CD4-positive, CD25-positive, alpha-beta regulatory T cell (primary cell): ENCODE measurements at places on chromosomes 4 and X.

GRCh38 chr4:32010221-32010620 is 1290.1 kb downstream of the PCDH7 start:
- no peaks in the 10 kb centered on the region for H3K36me3 ChIP-seq
- no peak overlapping the region for H3K4me3 ChIP-seq
- no peaks in the 10 kb centered on the region for H3K4me1 ChIP-seq
- H3K27ac ChIP-seq, result no peak overlapping the region
- no peak for DNase-seq

GRCh38 chrX:120755066-120755846 is 120.4 kb downstream of the CT47B1 start:
- H3K27ac ChIP-seq, result no peak overlapping the region
- no peak for DNase-seq
- no peaks in the 10 kb centered on the region for H3K36me3 ChIP-seq
- H3K4me1 ChIP-seq, result peaks cover 4% of the 10 kb centered on the region

GRCh38 chr4:102564399-102565059 is 63.4 kb downstream of the NFKB1 start:
- no peaks in the 10 kb centered on the region for H3K27me3 ChIP-seq
- H3K4me1 ChIP-seq, result peaks cover 5% of the 10 kb centered on the region
- no peak for DNase-seq
- no peak overlapping the region for H3K27ac ChIP-seq
- H3K4me3 ChIP-seq, result no peak overlapping the region
- peaks cover 30% of the 10 kb centered on the region for H3K36me3 ChIP-seq

DNA sequence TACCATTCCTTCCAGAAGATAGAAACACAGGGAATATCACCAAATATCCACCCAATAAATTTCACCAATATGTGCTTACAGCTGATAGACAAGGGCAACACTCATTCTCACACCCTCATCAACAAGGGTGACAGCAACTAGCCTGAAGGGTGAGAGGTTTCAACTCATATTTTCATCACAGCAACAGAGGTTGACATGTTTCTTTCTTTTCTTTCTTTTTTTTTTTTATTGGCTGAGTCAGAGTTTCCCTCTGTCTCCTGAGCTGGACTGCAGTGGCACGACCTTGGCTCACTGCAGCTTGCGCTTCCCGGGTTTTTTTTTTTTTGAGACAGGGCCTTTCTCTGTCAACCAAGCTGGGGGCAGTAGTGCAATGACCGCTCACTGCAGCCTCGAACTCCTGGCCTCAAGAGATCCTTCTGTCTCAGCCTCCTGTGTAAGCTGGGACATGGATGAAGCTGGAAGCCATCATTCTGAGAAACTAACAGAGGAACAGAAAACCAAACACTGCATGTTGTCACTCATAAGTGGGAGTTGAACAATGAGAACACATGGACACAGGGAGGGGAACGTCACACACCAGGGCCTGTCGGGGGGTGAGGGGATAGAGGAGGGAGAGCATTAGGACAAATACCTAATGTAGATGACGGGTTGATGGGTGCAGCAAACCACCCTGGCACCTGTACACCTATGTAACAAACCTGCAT is 27.5 kb upstream of the ASMTL start:
- peak overlapping the region; percentile 53 for H3K27ac ChIP-seq
- peak overlapping the region; percentile 20 for H3K4me3 ChIP-seq
- H3K27me3 ChIP-seq, result no peaks in the 10 kb centered on the region
- peaks cover 37% of the 10 kb centered on the region for H3K36me3 ChIP-seq

DNA sequence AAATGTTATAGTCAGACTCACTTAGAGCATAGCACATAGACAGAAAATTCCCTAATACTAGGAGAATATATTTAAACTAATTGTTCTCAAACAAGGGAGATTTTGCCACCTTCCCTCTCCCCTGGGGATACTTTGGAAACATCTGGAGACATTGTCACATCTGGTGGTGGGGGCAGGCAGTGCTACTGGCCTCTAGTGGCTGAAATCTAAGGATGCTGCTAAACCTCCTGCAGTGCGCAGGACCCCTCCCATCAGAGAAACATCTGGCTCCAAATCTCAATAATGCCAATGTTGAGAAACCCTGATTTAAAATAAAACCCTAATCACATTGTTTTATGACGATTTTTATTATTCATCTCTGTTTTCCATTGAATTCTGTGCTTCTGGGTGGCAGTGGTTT is 244.9 kb downstream of the FRMPD4 start:
- DNase-seq, result no peak
- no peaks in the 10 kb centered on the region for H3K4me1 ChIP-seq
- H3K27me3 ChIP-seq, result no peaks in the 10 kb centered on the region
- no peaks in the 10 kb centered on the region for H3K36me3 ChIP-seq

GRCh38 chr4:101104312-101105052 is 242.8 kb downstream of the PPP3CA start:
- H3K27ac ChIP-seq, result no peak overlapping the region
- no peaks in the 10 kb centered on the region for H3K27me3 ChIP-seq
- no peak for DNase-seq
- no peaks in the 10 kb centered on the region for H3K36me3 ChIP-seq
- H3K4me1 ChIP-seq, result peaks cover 8% of the 10 kb centered on the region

DNA sequence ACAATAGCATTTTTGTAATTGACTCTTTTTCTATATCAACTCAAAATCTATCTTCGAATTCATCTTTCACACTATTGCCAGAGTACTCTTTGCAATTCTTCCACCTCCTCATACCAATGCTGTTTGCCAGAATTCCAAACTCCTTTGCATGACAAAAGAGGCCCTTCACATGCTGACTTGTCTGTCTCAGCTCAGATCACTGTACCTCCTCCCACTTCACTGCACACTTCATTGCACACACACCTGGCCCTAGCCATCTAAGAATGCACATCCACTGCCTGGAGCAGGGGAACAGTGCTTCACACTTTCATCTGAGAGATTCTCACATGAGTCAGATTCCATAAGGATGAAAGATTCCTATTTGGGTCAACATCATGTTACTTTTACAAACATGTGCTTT is 56.5 kb downstream of the PRDM5 start:
- no peaks in the 10 kb centered on the region for H3K4me1 ChIP-seq
- no peak overlapping the region for H3K27ac ChIP-seq
- H3K36me3 ChIP-seq, result no peaks in the 10 kb centered on the region
- no peak for DNase-seq
- H3K4me3 ChIP-seq, result no peak overlapping the region
- H3K27me3 ChIP-seq, result no peaks in the 10 kb centered on the region

DNA sequence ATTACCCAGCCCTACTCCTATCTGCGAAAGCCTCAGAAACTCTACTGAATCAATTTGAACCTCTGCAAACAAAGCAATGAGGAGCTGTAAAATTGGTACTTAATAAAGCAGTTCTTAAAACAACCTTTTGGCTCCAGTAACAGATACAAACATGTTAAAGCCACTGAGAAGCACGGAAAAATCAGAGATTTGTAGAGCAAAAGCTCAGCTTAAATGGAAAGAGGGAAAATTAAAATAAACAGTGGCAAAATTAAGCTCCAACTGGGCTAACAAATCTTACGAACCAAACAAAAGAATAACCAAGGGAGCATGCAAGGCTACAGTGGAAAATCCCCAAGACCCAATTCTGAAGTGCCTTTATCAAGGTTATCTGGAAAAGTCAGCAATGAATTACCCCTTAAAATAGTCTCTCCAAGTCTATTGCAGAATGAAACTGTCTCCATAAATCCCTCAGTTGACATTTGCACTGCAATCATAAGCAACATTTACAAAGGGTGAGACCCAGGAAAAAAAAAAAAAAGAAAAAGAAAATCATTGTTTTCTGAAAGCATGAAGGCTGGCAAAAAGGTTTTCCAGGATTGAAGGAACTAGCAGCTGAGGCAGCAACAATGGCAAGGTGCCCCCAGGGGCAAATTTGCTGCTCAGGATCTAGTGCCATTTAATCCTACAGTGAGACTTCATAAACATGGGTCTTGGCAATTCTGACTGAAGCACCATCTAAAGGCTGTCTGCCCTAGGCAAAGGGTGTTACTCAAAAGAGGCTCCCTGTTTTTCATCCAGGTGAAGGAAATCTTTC is 40.1 kb downstream of the USP46 start:
- no peak for DNase-seq
- H3K4me3 ChIP-seq, result no peak overlapping the region
- no peak overlapping the region for H3K27ac ChIP-seq
- no peaks in the 10 kb centered on the region for H3K27me3 ChIP-seq

GRCh38 chr4:102734591-102735385 is 26.0 kb downstream of the MANBA start:
- peaks cover 5% of the 10 kb centered on the region for H3K4me1 ChIP-seq
- DNase-seq, result no peak
- H3K27ac ChIP-seq, result no peak overlapping the region

- peak overlapping the region; percentile 37 for H3K4me3 ChIP-seq
- peaks cover 24% of the 10 kb centered on the region for H3K4me1 ChIP-seq
- no peak overlapping the region for H3K27ac ChIP-seq
- no peaks in the 10 kb centered on the region for H3K27me3 ChIP-seq
- DNase-seq, result no peak
- H3K36me3 ChIP-seq, result peaks cover 5% of the 10 kb centered on the region
Measured at GRCh38 chrX:46617906-46618305, 44.3 kb downstream of the CHST7 start.

DNA sequence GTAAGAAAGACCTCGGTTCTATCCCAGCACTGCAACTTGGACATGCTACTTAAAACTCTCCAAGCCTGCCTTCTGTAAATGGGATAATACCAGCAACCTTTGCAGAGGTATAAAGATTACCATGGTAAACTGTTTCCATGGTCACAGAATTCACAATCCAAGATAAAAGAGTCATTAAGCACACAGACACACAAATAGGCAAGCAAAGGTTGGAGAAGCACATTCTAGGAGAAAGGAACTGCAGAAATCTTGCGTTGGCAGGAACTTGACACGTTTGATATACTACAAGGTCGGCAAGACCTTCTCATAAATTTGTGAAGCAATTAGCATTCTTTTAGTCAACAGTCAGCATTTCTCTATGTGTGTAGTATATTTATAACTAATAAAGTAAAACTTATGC is 12.3 kb upstream of the CHRNA9 start:
- H3K36me3 ChIP-seq, result no peaks in the 10 kb centered on the region
- no peak overlapping the region for H3K27ac ChIP-seq
- no peaks in the 10 kb centered on the region for H3K27me3 ChIP-seq
- no peak for DNase-seq
- peaks cover 5% of the 10 kb centered on the region for H3K4me1 ChIP-seq
- H3K4me3 ChIP-seq, result no peak overlapping the region

DNA sequence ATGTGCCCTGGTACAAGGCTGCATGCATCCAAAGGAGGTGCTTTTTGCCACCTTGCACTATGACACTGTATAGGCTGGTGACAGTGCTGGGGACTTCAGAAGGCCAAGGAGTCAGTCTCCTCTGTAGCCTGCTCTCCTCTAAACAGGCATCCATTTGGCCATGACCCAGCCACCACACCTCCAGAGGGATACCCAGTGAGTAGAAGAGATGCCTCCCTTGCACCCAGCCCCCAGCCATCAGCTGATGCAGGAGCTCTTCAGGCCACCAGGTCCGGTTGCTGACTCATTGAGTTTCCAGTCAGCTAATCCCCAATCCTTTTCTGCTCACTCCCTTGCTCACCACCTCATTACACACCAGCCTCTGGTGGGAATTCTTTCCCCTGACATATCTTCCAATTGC is 99.8 kb downstream of the PJA1 start:
- no peak overlapping the region for H3K27ac ChIP-seq
- no peak for DNase-seq
- no peaks in the 10 kb centered on the region for H3K36me3 ChIP-seq
- no peak overlapping the region for H3K4me3 ChIP-seq
- H3K4me1 ChIP-seq, result no peaks in the 10 kb centered on the region

DNA sequence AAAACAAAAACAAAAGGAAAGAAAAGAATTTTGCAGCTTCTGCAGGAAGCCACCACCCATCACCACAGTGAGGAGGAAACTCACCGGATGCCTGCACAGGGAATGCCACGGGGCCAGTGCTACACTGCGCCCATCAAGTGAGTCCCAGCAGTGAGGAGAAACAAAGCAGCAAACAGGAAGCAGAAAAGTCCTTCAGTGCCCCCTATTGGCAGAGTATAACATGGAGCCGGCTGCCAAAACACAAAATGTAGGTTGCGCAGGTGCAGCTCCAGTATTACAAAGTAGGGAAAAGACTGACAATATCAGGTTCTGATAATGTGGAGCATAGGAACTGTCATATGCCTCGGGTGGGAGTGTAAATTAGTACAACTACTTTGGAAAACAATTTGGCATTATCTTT is 23.3 kb upstream of the SCML2 start:
- peak; percentile 37 for DNase-seq
- no peaks in the 10 kb centered on the region for H3K4me1 ChIP-seq
- no peak overlapping the region for H3K27ac ChIP-seq
- H3K36me3 ChIP-seq, result no peaks in the 10 kb centered on the region
- H3K27me3 ChIP-seq, result no peaks in the 10 kb centered on the region
- H3K4me3 ChIP-seq, result no peak overlapping the region

DNA sequence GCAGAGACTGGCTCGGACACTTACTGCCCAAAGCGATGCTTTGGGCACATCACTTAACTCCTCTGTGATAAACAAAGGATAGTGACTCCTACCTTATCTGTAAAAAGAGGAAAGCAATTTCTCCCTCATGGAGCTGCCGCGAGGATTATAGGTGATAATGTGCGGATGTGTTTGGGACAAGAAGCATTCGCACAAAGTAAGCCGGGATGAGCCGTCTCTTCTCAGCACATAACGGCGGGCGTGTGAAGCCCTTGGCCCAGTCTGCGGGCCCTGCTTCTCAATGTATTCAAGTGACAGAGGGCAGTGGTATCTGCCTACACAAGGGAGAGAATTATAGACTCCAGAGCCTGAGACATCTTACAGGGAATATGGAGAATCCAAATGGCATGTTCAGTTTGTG is 550.3 kb upstream of the CPEB2 start:
- no peaks in the 10 kb centered on the region for H3K4me1 ChIP-seq
- H3K4me3 ChIP-seq, result no peak overlapping the region
- no peaks in the 10 kb centered on the region for H3K36me3 ChIP-seq
- DNase-seq, result no peak

DNA sequence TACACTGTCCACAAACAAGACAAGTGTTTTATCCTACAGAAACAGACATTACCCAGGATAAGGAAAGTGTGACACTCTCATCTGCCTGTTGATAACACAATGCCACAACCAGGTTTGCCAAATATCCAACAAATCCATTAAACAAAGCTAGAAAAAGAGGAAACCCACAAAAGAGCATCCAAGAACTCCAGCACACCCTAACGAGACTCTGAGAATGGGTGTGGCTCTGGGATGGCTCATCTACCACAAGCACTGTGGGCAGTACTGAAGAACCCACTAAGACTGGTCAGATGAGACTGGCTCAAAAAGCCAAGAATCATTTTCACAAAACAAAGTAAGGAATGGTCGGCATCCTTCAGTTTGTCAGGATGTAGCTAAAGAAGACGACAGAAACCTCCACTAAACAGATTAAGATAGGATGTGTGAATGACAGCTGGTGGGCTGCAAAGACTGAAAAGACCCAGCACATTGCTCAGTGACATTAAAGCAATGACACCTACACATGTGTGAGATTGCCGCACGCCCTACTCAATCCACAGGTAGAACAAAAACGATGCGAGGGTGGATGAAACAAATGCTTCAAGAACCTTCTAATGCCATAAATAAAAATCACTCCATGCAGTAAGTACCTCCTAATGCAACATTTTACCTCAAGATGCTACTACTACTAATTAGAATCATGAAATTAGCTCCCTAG is 14.7 kb downstream of the ATP8A1 start:
- no peaks in the 10 kb centered on the region for H3K27me3 ChIP-seq
- no peaks in the 10 kb centered on the region for H3K36me3 ChIP-seq
- peaks cover 48% of the 10 kb centered on the region for H3K4me1 ChIP-seq
- no peak for DNase-seq

- no peaks in the 10 kb centered on the region for H3K27me3 ChIP-seq
- no peak overlapping the region for H3K4me3 ChIP-seq
- no peaks in the 10 kb centered on the region for H3K4me1 ChIP-seq
- no peaks in the 10 kb centered on the region for H3K36me3 ChIP-seq
- no peak overlapping the region for H3K27ac ChIP-seq
Measured at GRCh38 chrX:101079736-101080270, 1.1 kb downstream of the TMEM35A start.
